ENCODE measurements at places on chromosomes 1 and 21.

GRCh38 chr1:18989176-18989799 lies 32.8 kb upstream of the IFFO2 start:
- no peak for DNase-seq

GRCh38 chr21:43853851-43854772 lies 10.9 kb upstream of the AGPAT3 start:
- DNase-seq = peak; percentile 47

- DNase-seq = no peak
Observed at GRCh38 chr1:192631749-192632148, 4.2 kb upstream of the RGS13 start.

DNA sequence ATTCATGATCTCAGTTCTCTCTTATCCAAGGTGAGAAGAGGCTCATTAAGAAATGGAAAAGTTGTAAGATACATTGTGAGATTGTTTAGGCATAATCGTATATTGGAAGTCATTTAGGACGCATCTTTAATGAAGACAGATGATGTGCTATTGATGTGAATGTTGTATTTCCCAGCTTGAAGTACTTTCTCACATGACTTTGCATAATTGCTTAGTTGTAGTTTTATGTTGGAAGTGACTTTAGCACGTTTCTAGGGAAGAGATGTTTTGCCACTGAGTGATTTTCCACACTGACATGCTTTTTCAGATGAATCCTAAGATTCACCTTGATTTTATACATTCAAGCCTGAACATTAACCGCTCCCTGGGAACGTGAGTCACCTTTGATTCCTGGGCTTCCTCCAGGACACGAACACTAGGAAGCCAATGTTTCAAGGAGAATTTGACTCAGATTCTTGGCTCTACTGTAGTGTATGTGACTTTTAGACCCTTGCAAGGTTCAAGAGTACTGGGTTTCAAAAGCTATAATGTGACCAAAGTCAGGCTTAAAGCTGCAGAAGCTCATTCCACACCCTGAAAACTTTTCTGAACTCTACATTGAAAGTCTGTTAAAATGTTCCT lies 27.9 kb downstream of the ANGEL2 start:
- DNase-seq = no peak

DNA sequence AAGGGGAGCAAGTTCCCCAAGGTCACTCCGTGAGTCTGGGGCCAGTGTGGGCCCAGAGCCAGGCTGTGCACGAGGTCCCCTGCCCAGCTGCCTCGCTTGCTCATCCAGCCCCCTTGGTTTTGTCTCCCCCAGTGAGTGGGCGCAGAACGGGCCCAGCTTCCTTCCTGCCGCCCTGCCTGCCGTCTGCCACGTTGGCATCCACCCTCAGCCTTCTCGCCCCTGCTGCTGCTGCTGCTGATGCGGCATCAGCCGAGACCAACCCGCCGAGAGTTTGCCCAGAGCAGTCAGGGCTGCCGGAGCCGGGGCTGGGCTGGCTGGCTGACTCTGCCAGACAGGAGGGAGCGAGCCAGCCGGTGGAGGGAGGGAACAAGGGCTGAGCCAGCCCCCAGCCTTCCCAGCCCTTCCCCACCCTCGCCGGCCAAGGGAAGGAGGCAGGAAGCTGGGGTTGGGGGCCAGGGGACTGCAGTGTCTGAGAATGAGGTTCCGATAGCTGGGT lies 31.4 kb upstream of the WASF2 start:
- DNase-seq = no peak

DNA sequence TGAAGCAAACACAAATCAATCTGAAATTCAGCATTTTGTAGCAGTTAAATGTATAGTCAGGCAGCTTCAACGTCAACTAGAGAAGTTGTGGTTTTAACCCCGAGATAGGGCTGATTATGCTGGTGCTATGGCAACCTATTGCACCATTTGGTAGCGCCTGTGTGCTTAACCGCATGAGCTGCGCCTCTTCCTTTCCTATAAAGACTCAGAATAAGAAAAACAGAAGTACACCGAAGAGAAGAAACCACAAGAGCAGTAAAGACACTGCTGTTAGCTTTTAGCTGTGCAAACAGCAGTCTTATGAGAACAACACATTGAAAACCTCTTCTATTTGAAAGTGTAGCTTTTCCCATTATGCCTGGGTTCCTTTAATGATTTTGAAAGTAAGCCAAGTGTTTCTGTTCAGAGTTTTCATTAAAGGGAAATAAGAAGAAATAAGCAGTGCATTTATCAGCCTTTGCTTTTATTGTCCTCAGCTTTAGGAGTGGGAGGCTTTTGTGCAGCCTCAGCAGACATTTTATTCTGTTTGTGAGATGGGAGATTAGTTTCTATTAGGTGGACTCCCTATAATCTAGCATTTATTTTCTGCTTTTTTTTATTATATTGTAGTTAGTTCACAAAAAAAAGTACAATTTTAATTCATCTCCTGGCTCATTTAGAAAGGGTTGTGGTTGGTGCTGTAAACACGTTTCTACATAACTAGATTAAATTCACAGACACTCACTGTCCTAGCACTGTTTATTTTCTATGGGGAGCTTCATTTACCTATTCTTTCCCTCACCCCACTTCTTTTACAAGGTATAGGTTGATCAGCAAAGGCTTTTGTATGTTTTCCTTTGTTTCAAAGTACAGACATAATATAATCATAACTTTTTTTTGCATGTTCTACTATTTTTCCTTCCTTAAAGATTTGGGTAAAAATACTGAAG lies 43.3 kb downstream of the PTPRC start:
- DNase-seq = peak; percentile 97
